ENCODE measurements at places on chromosomes 2 and 18. TPM values are rescaled to one million over a fixed set of nuclear protein-coding genes. Genes with fewer than 3 reads are reported as not detected.

GRCh38 chr2:137823196-137823595, 141.1 kb upstream of the HNMT start:
- H3K27me3 ChIP-seq = no peaks in the 10 kb centered on the region
- no peak overlapping the region for H3K4me3 ChIP-seq
- no peaks in the 10 kb centered on the region for H3K36me3 ChIP-seq
- no peak for DNase-seq
- H3K27ac ChIP-seq = no peak overlapping the region

GRCh38 chr2:69483696-69484095, 46.5 kb upstream of the NFU1 start:
- peaks cover 66% of the 10 kb centered on the region for H3K36me3 ChIP-seq
- H3K27me3 ChIP-seq = no peaks in the 10 kb centered on the region
- H3K27ac ChIP-seq = no peak overlapping the region
- DNase-seq = no peak
- no peak overlapping the region for H3K4me3 ChIP-seq
- H3K4me1 ChIP-seq = no peaks in the 10 kb centered on the region

- H3K4me1 ChIP-seq = no peaks in the 10 kb centered on the region
- H3K27me3 ChIP-seq = no peaks in the 10 kb centered on the region
- H3K4me3 ChIP-seq = no peak overlapping the region
- no peaks in the 10 kb centered on the region for H3K36me3 ChIP-seq
- no peak overlapping the region for H3K27ac ChIP-seq
Measured at GRCh38 chr2:166765141-166765540, 123.1 kb upstream of the XIRP2 start.

DNA sequence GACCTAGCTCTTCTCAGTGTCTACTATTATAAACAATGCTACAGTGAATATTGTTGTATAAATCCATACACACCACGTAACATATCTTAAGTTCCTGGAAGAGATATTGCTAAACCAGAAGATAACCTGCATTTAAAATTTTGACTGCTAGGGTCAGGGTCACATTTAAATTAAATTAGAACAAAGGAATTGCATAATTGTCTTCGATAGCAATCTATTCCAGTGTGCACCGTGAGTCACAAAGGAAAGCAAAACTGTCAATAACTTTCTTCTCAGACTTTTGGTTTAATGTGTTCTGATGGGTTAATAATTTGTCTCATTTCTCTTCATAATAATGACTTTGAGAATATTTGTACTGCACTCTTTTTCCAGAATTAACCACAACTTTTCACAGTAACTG, 4.2 kb downstream of the GEN1 start:
- no peaks in the 10 kb centered on the region for H3K27me3 ChIP-seq
- no peak for DNase-seq
- H3K36me3 ChIP-seq = no peaks in the 10 kb centered on the region
- H3K4me3 ChIP-seq = no peak overlapping the region

GRCh38 chr2:79627237-79627636, 114.4 kb downstream of the CTNNA2 start:
- no peak overlapping the region for H3K4me3 ChIP-seq
- H3K4me1 ChIP-seq = no peaks in the 10 kb centered on the region
- no peak for DNase-seq
- H3K27ac ChIP-seq = no peak overlapping the region

DNA sequence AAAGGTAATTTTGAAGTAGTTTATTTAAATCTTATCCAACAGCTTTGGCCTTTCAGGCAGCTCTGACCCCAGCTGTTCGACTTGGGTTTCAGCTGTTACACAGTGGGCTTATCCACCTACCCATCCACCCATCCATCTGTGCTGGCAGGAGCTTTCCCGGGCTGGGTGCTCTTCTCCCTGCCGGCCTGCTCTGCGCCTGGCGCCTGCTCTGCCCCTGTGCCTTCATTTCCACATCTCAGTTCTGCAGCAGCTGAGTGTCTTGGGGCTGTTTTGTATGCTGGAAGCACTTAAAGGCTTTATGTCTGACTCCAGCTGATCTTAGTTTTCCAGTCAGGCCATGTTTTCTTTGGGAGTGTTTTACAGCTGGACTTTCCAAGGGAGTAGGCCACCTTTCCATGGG, 24.2 kb downstream of the LDLRAD4 start:
- H3K27me3 ChIP-seq = no peaks in the 10 kb centered on the region
- no peaks in the 10 kb centered on the region for H3K4me1 ChIP-seq
- no peak for DNase-seq
- no peaks in the 10 kb centered on the region for H3K36me3 ChIP-seq

TUBA3E gene
- 96.4 TPM for total RNA-seq

B3GNT7 gene
- total RNA-seq = 1.2 TPM

EFEMP1 gene
- total RNA-seq = 29.4 TPM
